Globus pallidus (tissue), 1 donor: ENCODE measurements at places on chromosomes 3 and 15.

- no peak for DNase-seq
Measured at GRCh38 chr3:128402319-128402718, 64.4 kb downstream of the DNAJB8 start.

DNA sequence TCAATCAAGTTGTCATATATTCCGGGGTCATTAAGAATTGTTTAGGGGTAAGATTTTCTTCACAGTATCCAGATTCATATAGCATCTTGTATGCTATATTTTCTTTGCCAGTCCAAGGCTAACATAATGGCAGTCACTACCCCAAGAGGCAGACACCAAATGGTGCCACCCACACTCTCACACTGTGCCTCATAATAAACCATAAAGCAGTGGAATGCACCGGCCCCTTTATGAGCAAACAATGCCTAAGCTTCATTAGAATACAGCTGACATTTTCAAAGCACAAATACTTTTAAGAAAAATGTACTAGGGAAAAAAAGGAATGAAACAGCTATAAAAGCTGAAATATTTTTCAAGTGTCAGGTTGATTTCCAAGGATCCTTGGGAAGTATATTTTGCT is 121.6 kb downstream of the TFDP2 start:
- no peak for DNase-seq

DNA sequence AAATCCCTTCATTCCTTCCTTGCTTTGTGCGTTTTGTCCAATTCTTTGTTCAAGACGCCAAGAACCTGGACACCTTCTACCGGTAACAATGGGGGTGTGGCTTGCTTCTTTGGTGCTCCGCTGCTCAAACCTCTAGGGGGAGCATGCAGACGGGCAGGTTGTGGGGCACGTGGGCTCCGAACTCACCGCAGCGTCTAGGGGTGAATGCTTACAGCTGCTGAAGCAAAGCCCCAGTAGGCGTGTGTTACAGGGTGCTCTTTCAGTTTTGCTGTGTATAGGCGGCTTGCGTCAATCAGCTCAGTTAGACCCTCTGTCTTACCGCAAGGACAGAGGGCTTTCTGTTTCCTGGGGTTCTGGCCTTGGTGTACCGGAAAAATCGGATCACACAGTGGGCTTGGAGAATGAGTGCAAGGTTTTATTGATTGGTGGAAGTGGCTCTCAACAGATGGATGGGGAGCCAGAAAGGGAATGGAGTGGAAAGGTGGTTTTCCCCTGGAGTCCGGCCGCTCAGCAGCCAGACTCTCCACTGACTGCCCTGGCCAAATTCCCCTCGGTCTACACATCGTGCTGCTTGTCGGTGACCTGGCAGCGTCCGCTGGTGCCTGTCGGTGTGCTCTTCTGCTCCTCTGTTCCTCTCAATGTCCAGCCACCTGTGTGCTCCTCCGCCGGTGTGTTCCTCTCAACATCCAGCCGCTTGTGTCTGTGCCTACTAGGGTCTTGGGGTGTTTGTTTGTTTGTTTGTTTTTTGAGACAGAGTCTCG is 1.2 kb upstream of the LRRC34 start:
- DNase-seq, result no peak

DNA sequence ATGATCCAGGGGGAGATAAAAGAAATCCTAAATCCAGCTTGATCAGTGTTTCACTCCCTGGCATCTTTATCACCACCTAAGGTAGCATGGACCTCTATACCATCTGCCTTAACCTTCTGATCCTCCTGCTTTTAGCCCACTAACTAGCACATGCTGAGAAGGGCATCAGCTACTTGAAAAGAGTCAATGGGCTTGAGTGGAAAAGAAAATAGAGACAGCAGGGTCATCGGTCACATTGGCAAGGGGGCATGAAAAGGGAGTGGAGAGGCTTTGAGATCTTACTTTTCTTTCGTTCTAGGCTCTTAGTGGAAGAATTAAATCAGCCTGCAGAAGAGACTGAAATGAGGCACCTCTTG is 239 bp upstream of the ZFYVE19 start:
- no peak for DNase-seq

DNA sequence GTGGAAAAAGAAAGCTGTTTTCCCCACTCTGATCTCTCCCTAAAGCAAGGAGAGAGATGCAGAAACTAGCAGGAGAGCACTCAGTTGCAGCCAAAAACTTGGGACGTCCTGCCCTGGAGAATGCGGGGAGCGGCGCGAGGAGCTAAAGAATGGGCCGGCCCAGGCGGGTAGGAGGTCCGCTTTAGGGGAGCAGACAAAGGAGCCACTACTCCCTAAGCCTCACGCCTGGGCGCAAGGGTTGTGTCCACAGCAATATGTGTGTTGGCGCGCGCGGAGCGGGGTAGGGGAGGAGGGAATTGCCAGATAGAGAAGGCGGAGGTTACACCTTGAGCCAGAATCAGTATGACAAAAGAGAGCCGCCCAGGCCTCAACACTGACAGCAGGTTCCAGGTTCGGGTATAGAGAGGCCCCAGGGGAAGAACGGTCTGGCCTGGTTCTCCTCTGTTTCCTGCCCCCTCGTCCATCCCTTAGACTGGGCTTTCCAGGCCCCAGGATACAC is 2.9 kb downstream of the WNT5A start:
- DNase-seq, result no peak

DNA sequence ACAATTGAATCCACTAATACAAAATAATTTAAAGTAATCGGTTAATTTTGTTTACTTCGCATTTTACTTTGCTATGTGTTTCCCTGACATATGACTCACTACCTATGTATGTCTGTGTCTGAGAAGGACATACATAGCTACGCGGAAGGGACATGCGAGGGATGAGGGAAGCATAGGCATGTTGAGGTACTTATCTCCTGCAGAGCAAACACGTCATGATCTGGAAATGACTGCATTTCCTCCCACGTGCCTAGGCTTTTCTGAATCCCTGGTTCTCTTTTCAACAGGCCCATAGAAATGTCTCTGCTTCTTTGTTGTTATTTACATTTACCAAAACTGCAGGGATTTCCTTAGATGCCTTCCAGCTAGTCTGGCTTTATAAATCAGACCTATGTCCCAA is 27.5 kb downstream of the ALCAM start:
- DNase-seq, result no peak

DNA sequence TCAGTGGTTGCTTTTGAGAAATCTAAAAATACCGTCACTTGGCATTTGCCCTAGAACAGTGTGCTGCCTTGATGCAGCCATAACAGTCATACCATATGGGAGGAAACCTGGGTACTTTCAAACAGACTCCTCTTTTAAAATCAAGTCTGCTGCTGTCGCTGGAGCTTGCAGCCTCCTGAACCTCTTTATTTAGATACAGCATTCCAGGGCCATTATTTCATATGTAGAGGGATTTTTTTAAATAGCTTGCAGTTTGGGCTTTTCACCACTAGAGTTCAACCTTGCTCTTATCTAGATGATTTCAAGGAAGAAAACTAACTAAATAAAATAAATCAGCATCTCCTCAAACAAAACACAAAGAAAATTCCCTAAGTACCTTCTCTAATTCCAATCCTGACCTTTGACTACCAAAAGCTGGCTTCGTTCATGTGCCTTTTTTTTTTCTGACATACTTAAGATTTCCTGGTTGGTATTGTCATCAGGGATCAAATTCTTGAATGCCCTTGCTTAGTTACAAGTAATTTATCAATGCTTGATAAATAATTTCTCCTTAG is 111.6 kb downstream of the KBTBD8 start:
- DNase-seq, result peak; percentile 10

GRCh38 chr3:12796171-12797123 is at the start of gene CAND2:
TSS of gene CAND2 (plus strand) at chr3:12796680. CDS start at chr3:12796721, 41 bp downstream.
- DNase-seq, result peak; percentile 44

- DNase-seq, result no peak
Measured at GRCh38 chr3:10552631-10552943, 47.2 kb upstream of the ATP2B2 start.

DNA sequence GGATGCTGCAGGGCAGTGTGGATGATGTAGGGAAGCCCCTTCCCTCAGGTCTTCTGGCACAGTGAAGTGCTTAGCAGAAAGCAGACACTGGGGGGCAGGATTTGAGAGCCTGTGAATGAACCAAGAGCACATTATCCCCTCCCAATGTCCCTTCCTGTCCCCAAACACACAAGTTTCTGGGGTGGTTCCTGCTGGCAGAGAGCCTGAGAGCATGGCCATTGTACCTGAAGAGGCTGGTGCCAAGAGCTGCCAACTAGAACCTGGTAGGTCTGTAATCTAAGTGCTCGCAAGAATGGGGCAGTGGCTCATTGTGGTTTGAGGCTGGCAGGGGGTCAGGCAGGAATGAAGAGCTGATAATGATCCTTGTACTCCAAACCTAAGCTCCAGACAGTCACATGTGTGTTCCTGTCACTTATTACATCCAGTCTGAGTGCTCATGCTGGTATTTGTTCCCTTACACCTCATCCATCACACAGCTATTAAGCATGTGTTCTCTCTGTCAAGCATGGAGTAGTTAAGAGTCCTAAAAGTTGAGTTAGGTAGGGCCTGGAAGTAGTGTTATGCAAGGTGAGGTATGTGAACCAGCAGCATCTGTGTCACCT is 6.7 kb upstream of the CCR1 start:
- DNase-seq, result no peak

DNA sequence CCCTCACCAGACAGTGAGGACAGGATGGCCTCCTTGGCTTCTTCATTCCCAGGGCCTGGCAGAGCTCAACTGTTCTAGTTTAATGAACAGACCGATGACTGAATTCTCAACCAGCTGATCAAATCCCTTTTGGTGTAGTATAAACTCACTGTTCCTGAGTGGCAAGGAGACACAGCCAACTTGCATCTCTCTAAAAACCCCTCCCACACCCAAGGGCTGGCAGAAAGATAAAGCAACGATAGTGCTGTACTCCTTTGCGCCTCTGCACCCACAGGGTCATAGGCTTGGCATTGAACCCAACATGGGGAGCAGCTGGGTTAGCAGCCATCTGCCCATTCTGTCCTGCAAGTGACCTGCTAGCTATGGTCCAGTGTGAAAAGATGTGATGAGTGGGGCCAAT is 103.2 kb downstream of the RYK start:
- no peak for DNase-seq

- peak; percentile 11 for DNase-seq
Measured at GRCh38 chr15:78804391-78804792, 6.9 kb downstream of the ADAMTS7 start.

GRCh38 chr15:39786447-39787056 is 3.9 kb upstream of the FSIP1 start:
- DNase-seq, result peak; percentile 61

DNA sequence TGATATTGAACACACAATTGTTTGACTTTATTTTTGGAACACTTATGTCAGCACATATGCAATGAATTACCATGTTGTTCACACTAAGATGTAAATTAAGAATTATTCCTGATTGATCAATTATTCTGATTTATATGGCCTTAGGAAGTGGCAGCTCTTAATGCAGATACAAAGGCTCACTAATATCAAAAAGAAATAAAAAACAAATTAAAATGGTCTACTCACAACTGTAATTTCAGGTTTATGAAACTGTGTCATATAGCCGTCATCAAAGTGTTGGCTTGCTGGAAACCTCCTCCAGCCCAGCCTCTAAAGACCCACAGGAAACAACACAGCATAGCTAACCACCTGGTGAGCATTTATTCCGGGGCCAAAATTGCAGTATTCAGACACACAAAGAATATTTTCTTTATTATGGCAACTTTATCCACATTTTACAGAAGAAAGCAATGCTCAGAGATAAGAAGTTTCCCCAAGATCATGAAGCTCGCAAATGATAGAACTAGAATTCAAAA is 33.4 kb downstream of the PDZRN3 start:
- no peak for DNase-seq

DNA sequence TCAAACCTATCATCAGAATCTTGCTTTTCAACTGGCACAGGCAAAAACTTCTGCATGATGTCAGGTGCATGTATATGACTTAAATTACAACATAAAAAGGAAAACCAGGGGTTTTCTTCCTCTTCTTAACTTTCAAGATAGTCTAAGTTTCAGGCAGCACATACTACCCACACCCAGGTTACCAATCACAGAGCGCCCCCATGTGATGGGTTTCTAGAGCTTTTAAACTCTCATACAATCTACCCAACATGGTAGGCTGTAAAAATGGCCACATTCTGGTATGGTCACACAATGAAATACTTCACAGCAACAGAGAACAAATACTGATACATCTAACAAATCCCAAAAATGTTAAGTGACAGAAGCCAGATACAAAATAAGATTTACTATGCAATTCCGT is 7.4 kb downstream of the MESD start:
- no peak for DNase-seq

DNA sequence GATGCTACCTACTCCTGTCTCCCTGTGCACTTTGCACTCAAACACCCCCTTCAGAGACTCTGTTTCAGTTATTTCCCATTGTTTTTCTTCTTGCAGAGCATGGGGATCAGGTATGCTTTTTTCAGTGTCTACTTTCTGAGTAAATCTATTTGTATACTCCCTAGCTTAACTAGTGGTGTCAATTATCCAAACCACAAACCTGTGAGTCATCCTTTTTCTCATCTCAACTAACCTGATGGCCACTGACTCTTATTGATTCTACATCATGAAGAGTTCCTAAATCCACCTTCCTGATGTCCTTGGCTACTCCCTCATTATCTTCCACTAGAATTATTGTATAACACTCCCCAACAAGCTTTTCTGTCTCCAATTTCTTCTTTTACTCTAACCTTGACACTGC is 68.0 kb downstream of the DIPK2A start:
- DNase-seq, result no peak

- DNase-seq, result no peak
Measured at GRCh38 chr3:131739211-131739610, 236.4 kb upstream of the MRPL3 start.

DNA sequence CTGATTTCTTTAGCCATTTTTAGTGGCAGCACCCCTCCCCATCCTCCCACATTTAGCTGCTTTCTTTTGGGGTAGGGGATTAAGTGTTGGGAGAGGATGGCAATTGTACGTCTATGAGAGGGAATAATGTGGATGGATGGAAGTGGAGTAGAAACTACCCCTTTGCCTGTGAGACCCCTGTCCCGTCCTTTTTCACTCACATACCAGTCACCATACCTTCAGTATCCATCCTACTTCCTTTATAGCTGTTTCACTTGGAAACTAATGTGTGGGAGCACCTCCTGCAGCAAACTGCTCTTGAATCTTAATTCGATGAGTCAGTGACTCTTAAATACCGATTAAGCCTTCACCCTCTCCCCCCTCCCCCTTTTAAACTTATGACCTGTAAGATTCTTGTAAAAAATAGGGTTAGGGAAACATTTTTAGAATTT is 730 bp downstream of the SPRED1 start:
- DNase-seq, result no peak
